ENCODE measurements at places on chromosomes 1 and 21.
A peak's percentile ranks its signal among the peaks of the same experiment; 100 is the strongest.

DNA sequence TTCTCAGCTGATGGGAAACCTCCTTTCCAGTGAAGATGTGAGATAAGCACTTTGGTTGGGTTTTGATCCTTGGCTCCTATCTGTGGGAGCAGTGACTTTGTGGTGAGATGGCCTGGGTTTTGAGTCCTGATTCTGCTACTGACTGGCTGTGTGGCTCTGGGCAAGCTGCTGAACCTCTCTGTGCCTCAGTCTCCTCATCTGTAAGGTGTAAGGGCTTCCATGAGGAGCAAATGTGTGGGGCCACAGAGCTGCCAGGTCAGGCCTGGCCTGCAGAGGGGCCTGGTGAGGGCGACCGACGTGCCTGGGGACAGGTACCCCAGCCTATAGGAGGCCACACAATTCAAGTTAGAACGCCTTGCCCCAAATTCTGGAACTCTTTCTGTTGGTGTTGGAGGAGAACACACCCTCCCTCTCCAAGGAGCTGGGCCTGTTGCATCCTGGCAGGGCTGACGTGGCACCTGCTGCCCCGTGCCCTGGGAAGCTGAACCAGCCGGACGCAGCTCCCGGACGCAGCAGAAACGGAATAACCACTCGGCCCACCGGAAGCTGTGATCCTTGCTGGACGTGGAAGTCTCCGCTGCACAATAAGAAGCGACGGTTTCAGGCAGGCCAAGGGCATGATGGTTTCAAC lies 62.7 kb downstream of the AGPAT3 start:
- DNase-seq: no peak

DNA sequence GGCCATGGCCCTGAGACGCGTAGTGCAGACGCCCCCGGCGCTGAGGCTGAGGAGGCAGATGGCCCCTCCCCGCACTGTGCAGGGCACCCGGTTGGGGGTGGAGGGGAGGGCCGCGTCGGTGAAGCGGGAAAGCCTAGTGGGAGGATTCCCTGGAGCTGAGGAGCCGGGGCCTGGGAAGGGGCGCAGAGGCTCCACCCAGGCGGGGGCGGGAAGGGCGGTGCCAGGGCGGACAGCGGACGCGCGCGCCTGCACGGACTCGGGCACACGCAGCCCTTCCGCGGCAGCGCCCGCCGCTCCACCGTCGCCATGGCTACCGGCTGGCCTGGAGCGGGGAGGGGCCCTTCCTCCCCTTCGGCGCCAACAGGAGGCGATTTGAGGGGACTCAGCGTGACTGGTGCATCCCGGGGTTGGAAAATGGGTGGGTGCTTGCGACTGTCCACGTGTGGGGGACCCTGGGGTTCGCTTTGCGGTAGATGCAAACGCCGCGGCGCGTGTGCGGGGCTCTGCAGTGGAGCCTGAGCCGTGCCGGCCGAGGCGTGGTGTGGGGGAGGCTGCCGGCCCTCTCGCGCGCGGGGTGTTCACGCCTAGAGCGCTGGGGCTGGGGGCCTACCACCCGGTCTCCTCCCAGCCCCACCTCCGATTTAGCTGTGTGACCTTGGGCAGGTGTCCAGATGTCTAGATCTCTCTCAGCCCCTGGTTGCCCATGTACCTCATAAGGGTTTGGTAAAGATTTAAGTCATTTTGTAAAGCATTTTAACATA lies 35.1 kb downstream of the PTPRF start:
- DNase-seq: peak; percentile 11

DNA sequence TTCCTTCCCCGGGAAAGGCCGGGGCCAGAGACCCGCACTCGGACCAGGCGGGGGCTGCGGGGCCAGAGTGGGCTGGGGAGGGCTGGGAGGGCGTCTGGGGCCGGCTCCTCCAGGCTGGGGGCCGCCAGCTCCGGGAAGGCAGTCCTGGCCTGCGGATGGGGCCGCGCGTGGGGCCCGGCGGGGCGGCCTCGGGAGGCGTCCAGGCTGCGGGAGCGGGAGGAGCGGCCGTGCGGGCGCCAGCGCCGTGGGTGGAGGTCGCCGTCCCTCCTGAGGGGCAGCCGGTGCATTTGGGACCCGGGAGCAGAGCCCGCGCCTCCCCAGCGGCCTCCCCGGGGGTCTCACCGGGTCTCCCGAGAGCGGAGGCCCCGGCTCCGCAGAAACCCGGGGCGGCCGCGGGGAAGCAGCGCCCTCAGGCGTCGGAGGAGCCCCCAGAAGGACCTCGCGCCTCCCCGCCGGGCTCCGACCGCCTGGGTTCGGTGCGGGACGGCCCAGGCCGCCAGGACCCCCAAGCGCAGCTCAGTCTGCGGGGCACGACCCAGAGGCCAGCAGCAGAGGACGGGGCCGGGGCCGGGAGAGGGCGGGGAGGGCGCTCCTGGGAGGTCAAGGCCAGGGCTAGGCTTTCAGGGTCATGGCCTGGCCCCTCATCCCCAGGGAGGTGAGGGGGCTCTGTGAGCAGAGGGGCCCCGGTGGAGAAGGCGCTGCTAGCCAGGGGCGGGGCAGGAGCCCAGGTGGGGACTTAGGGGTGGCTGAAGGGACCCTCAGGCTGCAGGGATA lies 7.2 kb upstream of the SLX9 start:
- DNase-seq: peak; percentile 73

- no peak for DNase-seq
Observed at GRCh38 chr1:94072840-94073522, 48.0 kb downstream of the ABCA4 start.

DNA sequence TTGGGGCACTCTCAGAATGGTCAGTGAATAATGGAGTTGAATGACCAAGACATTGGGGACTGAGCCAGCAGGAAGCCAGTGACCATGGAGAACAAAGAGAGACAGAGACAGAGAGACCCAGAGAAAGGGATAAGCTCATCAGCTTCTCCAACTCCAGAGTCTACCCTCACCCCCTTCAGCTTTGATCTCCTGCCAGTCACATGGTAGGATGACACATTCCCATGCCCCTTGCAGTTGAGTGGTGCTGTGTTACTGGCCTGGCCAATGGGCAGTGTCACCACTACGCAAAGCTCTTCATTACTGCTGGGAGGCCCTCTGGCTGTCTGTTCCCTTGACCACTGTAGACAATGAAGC lies 643.5 kb downstream of the AJAP1 start:
- no peak for DNase-seq

GRCh38 chr21:42472521-42472920 lies 23.5 kb downstream of the RSPH1 start:
- DNase-seq: no peak

DNA sequence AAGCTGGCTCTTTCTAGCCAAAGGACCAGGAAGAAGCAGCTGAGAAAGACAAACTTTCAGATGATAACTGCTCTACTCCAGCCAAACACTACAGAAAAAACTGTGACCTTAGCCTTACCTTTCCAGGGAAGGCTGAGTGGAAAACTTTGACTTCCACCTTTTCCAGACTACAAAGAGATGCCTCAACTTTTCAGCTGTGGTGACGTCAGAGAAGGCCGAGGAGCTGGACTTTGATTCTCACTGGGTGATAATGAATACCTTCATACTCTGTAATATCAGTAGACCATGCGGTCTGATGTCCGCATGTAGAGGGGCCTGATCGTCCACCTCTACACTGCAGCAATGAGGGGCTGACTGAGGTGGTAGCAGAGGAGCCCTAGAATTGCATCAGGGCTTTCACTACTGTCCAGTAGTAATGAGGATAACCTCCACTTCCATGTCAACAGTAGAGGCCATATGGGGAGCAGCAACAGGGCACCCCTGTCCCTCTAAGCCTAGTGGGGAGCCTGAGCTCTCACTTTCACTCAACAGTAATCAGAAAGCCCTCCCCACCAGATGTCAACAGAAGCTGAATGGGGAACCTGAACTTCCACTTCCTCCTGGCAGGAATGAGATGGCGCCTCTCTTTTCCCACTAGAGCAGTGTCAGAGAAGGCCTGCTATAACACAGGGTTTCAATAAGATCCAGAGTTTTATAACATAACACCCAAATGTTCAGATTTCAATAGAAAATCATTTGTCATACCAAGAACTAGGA lies 28.4 kb upstream of the PADI1 start:
- DNase-seq: no peak

- DNase-seq: no peak
Observed at GRCh38 chr21:30518876-30519275, 16.9 kb upstream of the KRTAP19-5 start.

GRCh38 chr1:161131523-161132409 lies 701 bp downstream of the DEDD start:
- DNase-seq: no peak

DNA sequence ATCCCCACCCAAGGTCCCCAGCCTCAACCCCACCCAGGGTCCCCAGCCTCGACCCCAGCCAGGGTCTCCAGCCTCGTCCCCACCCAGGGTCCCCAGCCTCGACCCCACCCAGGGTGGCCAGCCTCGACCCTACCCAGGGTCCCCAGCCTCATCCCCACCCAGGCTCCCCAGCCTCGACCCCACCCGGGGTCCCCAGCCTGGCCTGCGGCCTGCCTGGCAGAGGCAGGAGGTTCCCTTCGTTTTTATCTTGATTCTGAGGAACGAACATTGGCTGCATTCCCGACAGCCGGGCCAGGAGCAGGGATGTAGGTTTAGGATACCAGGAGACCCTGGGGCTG lies 3.4 kb upstream of the PDE9A start:
- no peak for DNase-seq

GRCh38 chr1:98516306-98516705 lies 145.2 kb upstream of the SNX7 start:
- DNase-seq: no peak

- DNase-seq: no peak
Observed at GRCh38 chr1:184643661-184644060, 111.0 kb downstream of the EDEM3 start.

DNA sequence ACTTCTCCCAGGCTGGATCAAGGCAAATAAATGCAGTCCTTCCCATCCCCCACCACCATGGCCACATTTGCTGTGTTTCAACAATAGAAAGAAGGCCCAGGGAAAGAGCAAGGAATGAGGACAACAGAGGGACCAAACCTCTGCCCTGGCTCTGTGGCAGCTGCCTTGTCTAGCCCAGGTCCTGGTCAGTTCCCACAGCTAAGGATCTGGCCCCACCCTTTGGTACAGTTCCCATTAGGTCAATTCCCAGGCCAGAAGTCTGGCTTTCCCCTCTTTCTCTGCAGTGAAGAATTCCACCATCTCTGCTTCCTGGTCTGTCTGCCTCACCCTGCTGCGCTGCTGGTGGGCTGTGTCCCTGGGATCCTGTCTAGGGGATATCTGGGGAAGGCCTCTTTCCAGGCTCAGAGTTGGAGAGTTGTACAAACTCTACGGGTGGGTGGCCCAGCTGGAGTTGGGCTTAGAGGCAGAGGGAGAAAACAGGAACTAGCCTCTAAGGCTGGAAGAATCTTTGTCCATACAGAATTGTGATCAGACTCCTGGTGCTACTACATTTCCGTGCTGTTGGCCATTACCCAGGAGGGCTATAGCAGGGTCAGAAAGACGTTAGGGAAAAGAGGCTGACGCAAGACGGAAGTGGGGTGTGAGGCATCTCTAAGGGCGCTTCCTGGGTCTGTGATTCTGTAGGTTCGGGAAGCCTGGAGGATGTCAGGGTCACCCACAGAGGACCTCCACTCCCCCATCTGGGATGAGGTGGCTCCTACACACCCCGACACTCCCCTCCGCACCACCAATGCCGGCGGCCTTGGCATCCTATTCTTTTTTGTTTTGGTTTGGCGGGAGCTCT lies 953 bp upstream of the NDUFS2 start:
- no peak for DNase-seq

DNA sequence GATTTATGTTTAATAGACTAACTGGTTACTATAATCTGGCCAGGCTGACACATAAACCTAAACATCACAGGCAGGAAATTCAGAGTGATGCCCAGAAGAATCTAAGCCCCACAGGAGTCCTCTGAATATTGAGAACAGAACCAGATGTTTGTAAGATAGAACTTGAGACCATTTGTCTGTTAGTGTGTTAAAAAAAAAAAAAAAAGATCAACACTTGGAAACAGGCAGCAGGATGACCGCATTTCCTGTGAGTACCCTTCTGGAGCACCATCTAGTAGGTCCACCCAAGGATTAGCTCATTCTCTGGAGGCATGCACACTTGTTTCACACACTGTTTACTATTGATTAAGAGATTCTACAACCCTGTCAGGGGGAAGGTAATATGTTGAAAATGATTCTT lies 111.4 kb upstream of the VANGL1 start:
- DNase-seq: no peak

- no peak for DNase-seq
Observed at GRCh38 chr1:117676615-117677130, 70.8 kb downstream of the TENT5C start.

DNA sequence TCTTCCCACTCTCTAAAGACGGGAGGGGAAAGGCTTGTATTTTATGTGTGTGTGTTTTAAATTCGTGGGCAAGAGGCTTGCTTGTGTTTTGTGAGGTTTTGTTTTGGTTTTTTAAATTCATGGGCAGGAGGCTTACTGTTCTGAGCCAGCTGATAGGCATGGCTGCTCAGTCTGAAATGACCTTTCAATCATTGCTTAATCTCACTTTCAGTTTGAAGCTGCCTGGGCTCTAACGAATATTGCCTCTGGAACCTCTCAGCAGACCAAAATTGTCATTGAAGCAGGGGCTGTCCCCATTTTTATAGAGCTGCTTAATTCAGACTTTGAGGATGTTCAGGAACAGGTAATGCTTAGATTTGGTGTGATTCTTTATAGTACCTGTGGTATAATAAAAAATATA lies 20.3 kb upstream of the TXLNA start:
- no peak for DNase-seq

All from CD4-positive, alpha-beta T cell treated with Interleukin-15 for 4 hours (primary cell).